ENCODE measurements at places on chromosomes 7 and 10.

DNA sequence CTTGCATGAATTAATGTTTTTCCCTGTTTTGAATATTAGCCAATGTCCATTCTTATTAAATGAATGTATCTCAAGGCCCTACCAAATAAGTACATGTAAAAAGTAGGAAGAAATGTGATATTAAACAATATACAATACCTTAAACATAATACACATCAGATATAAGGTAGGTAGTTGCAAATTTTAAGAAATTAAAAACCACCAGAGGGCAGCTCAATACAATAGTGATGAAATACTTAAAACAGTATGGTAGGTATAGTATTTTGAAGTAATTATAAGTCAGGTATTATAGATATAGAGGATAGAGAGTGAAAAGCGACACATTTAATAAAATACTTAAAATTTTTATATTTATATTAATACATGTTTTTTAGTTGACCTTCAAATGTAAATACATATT, 43.6 kb upstream of the CDK14 start:
- no peak for DNase-seq

- no peak for DNase-seq
Measured at GRCh38 chr7:90251304-90251635, 6.3 kb downstream of the CFAP69 start.

DNA sequence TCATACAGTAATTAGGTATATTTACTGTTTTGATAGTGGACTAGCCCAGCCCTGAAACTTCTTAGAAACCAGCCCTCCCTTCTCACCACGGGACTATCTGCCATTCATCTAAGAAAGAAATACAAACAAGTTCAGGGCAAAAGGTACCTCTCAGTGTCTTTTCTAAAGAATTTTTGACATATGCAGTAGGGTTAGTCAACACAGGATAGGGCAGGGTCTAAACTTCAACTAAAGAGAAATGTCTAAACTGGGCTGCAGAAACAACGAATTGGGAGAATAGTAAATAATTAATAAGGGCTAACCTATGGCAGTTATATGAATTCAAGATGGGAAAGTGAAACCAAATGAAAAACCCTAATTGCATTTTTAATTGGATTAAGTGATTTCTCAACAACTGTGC, 496.6 kb downstream of the INHBA start:
- DNase-seq = no peak

GRCh38 chr10:16948361-16948760, 131.1 kb upstream of the RSU1 start:
- no peak for DNase-seq

DNA sequence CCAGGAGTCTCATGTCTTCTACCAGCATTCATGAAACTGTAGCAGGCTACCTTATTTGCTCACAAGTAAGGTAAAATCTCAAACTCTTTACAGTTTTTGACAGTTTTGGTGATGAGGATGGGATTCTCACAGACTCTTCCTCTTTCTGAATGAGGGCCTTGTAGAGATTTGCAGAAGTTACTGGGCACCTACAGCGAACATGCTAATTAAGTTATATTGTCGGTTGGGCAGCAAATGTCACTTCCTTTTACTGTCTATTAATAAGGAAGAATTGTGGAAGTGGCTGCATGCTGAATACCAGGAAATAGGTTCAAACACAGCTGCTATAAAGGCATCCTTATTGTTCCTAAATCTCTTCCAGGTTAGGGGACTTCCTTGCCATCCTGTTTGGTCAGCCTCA, 189.6 kb downstream of the DNAJC1 start:
- no peak for DNase-seq

DNA sequence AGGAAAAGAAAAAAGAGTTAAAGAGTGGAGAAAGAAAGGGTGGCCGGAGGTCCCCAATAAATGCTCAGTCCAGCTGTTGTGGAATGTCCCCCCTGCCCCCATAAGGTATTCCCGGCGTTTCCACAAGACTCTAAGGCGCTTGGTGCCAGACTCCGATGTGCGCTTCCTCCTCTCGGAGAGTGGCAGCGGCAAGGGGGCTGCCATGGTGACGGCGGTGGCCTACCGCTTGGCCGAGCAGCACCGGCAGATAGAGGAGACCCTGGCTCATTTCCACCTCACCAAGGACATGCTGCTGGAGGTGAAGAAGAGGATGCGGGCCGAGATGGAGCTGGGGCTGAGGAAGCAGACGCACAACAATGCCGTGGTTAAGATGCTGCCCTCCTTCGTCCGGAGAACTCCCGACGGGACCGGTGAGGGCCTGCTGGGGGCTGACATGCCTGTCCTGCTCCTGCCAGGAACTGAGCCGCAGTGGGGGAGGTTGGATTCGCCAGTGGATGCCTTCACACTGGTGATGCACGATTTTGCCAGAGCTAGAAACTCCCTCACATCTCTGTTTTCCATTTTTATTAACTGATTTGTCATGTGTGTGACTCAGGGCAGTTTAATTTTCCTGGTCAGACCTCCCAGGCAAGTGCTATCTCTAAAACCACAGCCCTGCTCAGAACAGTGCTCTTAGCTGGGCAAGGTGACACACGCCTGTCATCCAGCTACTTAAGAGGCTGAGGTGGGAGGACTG, 34.2 kb downstream of the TACR2 start:
- DNase-seq = no peak

- DNase-seq = no peak
Measured at GRCh38 chr10:133442191-133442966, 11.4 kb upstream of the SCART1 start.

GRCh38 chr7:152489044-152489443, 53.2 kb upstream of the KMT2C start:
- DNase-seq = no peak

DNA sequence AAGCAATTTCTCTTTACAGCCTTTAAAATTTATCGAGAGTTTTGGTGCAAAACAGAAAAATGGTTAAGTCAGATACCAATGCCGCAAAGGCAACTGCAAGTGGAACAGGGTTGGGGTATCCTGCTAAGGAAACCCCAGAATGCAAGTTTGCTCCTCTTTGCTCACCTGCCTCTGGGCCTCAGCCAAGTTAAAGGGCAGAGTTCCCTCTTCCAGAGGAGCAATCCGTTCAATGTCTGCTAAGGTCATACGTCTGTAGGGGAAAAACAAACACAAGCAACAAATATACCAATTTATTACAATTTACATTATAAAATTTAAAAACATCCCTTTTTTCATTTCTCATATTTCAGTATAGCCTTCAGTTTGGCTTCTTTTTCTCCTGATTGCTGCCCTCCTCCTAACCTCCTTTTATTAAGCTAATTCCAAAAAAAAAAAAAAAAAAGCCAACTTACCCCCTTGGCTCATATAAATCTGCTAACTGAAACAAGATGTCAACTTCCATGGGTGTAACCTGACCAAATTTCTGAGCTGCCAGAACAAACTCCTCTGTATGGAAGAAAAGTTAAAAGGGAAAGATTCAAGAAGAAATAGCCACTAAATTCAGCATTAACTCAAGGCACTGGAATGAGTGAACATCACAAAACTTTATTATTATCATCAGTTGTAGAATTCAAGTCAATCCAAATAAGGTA, 132.6 kb downstream of the SLC25A13 start:
- DNase-seq = no peak

DNA sequence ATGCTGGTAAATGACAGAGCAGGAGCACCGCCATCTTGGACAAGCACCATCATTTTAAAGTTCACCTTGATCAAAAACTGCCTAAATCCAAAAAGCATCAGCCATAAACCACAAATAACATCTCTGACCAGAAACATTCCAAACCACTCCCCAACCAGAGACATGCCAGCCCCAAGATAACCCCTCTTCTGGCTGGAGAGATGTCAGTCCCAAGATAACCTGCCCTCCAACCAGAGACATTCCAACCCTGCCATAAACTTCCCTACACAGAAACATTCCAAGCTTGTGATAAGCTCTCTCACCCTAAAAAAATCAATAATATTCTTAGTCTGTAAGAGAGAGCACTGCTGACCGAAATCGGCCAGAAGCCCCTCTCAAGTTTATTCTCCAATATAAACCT, 659.3 kb downstream of the XPNPEP1 start:
- DNase-seq = no peak

DNA sequence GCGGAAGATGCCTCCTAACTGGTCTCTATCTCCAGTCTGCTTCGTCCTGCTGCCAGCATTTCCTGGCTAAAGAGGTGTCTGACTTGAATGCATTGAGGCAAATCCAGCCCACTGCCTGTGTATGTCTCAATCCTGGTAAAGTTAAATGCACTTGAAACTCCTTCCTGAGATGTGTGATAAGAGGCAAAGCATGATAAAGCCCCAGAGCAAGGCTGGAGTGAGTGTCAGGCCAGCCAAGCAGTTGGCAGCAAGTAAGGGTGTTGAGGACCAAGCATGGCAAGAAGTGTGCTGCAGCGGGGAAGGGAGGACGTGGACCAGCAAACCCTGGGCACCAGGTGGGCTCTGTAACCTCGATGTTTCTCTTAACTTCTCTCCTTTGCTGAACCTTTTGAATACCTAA, 29.1 kb downstream of the LRRC18 start:
- no peak for DNase-seq

- DNase-seq = no peak
Measured at GRCh38 chr7:76514926-76515771, 4.8 kb downstream of the UPK3B start.

DNA sequence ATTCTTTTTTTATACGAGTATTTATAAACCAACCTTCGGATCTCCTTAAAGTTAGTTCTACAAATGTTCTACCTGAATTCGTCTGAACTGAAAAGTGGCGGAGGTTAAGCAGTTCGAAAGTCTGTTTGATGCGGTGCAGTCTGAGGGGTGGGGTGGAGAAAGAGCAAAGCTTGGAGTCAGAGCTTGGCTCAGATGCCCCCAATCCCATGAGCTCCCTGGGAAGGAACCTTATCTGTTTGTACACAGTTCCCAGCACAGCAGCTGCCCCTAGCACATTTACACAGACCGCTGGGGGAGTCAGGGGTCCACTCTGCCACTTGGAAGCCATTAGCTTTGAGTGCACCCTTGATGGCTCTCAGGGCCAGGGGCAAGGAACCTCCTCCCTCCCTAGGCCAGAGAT, 30.8 kb downstream of the CPXM2 start:
- no peak for DNase-seq

DNA sequence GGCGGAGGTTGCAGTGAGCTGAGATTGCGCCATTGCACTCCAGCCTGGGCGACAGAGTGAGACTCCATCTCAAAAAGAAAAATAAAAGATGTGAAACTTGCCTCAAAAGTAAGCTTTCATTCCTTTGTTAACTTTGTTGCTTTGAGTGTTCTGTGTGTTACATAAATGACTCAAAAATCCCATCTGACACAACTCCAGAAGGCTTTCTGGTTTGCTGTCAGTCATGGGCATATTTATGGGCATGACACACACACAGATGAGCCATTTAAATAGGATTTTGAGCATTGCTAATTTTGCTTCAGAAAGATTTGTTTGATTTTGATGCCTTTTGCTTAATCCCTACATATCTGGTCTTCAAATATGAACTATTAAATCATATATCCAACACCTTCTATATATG, 82.6 kb downstream of the CACNB2 start:
- DNase-seq = no peak

GRCh38 chr7:149310113-149310836, 48.3 kb downstream of the ZNF783 start:
- no peak for DNase-seq

DNA sequence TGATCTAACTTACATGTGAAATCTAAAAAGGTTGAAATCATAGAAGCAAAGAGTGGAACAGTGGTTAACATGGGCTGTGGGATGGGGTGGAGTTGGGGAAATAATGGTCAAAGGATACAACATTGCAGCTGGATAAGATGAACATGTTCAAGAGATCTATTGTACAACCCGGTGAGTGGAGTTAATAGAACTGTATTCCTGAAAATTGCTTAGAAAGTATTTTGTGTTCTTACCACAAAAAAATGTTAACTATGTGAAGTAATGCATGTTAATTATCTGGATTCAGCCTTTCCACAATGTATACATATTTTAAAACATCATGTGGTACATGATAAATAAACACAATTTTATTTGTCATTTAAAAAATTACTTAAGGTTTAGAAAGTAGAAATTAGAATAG, 271.0 kb upstream of the LRRTM3 start:
- no peak for DNase-seq

DNA sequence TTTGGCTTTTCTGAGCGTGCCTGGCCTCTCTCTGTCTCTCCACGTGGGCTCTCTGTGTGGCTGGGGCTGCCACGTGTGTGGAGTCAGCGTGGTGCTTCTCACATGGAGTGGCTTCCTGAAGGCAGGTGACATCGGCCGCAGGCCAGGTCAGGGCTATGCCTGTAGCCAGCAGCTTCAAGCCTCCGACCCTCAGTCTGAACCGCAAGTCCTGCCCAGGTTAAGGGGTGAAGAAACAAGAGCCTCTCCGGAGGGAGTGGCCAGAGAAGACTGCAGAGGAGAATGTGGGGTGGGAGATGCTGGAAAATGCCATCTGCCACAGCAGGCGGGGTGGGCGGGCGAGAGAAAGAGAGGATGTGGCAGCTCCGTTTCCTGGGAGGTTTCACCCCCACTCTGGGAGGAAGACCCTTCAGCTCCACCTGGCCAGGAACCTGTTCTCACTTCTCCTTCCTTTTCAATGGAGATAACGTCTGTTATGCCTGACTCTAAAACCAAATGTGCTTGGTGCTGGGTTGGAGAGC, 14.3 kb upstream of the VIPR2 start:
- no peak for DNase-seq

- no peak for DNase-seq
Measured at GRCh38 chr7:83947260-83947659, 247.3 kb downstream of the SEMA3A start.

GRCh38 chr7:28473571-28474281, 61.4 kb downstream of the CREB5 start:
- DNase-seq = no peak

- no peak for DNase-seq
Measured at GRCh38 chr7:34133356-34133982, 228.1 kb downstream of the BMPER start.

DNA sequence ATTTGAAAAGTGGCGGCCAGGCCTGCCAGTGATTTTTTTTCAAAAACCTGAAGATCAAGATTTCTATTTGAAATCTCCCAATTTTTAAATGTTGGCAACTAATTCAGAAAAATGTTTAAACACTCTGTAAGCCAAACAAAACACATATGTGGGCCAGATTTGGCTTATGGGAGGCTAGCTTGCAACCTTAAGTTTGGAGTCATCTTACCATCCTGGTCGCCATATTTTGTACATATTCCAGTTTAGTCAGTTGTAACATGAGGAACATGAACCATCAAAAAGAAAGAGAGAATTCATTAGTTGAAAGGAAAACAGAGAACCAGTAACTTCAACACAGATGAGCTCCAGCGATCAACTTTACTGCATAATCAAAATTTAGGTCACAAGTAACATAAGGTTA, 115.4 kb downstream of the TMEM26 start:
- no peak for DNase-seq
